ENCODE measurements at places on chromosomes 11 and 22.
A peak's percentile ranks its signal among the peaks of the same experiment; 100 is the strongest.

DNA sequence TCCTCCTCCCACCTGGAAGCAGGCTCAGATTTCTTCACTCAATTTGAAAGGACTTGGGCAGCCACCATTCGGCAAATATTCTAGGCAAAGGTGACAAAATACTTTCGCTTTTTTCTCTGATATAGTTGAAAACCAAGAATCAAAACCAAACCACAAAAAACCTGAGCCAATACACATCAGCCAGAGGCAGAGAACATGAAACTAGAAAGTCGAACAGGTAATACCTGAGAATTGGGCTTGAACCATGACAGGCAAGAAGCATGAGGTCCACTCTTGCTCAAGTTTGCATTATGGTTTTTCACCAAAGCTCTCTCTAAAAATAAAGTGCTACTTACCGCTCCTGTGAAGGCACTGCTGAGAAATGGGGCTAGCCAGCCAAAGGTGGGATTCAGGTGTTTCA, 26.2 kb upstream of the LDLRAD3 start:
- no peak for DNase-seq

DNA sequence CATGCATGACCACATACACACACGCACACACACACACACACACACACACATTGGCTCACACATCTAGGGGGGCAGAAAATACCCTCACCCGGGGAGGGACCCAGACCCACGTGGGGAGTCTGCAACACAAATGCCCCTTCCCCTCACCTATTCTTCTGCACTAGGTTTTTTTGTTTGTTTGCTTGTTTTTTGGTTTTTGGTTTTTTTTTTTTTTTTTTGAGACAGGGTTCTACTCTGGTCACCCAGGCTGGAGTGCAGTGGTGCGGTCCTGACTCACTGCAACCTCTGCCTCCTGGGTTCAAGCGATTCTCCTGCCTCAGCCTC, 28.4 kb downstream of the WEE1 start:
- no peak for DNase-seq

DNA sequence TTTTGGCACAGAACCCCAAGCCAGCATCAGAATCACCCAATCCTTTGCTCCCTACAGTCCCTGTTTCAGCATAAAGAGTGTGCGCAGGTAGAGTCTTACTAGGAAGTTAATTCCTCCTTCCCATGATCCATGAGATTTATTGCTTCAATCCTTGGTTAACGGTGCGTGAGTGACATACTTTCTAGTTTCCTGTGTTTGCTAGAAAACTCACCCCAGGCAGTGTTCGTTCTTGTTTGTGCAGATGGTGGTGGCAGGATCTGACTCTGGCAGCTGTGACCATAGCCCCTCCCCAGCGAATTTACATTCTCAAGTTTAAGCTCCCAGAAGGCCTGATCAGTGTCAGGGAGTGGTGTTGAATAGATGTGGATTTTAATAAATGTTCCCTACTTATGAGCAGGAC, 106.7 kb upstream of the CCT8L2 start:
- DNase-seq: no peak

- DNase-seq: peak; percentile 90
Observed at GRCh38 chr22:29907753-29908515, 25.0 kb downstream of the MTMR3 start.

DNA sequence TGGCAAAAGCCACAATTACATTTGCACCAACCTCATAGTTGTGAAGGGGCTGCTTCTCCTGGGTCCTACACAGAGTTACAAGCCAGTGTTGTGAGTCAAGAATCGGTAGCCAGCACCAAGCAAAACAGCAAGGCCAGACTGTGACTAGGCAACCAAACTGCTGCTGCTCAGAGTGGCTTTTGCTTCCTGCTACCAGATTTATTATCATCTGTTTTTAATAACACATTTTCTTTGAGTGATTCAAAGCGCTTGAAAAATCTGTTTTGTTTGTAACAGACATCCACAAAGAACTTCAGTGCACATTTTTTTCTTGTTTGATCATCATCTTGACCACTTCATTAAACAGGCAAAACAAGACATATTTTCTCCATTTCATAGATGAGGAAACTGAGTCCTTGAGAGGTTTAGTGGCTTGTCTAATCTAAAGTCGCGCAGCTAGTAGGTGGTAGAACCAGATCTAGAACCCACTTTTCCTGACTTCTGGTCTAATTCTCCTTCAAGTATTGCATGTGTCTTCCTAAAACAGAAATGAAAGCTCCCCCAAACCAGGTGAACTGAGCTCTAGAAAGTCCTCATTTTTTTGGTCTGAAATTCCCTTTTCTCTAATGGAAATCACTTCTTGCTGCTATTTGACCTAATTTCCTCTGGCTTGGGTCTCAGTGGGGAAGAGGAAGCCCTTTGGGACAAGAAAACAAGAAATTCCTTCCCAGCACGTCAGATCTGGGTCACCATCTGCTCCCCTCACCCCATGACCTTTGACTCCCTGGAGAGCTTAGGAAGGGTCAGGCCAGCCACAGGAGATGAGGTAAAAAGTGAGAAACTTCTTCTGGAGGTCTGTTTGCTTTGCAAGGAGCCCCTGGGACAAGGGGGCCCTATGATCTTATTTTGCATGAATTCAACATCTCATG, 39.9 kb downstream of the CWC15 start:
- DNase-seq: no peak

DNA sequence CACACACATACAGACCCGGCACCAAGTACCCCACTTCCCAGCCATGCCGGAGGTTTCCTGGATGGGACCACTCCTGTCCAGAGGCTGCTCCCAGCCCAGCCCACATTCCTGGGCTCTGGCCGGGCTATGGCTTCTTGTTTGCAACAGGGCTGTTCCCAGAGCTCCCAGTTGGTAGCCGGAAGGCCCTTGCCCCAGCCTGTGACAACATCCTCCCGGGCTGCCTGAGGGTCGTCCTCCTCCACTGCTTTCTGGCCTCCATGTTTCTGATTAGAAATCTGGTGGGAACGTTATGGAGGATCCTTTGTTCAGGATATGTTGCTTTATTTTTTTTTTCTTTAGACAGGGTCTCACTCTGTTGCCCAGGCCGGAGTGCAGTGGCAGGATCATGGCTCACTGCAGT, 952 bp upstream of the CYP2D6 start:
- peak; percentile 50 for DNase-seq

DNA sequence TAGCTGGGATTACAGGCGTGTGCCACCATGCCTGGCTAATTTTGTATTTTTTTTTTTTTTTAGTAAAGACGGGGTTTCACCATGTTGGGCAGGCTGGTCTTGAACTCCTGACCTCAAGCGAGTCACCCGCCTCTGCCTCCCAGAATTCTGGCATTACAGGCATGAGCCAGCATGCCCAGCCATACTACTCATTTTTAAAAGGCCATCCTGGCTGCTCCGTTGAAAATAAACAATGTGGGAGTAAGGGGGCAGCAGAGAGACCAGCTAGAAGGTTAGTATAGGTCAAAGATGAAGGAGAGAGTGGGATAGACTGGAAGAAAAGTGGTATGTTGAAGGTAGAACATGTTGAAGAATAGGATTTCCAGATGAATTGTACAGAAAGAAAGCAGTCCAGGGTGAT, 17.6 kb upstream of the LIN7C start:
- DNase-seq: no peak

DNA sequence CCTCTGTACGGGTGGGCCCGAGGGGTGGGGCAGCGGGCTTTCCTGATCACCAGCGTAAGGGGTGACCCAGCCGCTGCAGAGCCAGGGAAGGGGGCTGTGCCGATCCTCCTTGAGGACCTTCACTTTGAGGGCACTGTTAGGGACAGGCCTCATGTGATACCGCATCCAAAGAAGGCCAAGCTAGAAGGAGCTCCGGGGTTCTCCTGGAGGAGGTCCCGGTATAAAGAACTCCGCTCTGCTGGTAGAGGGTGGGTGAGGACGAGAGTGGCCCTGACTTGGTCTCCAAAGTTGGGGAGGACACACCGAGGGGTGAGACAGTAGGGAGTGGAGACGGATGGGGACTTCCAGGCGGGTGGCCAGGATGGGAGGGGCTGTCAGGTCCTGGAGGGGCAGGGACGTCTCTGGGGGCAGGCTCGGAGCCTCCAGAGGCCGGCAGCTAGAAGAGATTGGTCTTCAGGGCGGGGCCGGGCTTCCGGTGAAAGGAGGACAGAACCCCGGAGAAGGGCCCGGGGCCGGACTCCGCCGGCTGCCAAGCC, 4.6 kb downstream of the PHOX2A start:
- DNase-seq: no peak

DNA sequence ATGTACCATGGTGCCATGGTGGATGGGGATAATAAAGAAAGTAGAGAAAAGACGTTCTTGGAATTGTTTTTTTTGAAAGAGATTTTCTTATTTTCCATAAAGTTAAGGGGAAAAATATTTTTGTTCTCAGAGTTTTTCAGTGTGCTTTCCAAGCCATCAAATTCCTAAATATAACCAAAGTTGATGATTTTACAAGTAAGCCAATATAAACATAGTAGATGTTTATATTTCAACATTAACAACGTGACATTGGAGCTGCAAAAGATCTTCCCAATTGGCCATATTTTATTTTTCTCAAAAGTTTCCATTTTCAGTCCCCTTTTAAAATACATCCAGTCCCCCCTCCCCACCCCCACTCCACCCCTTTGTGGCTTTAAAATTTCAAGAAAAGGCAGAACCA, 80.9 kb upstream of the PICALM start:
- no peak for DNase-seq

- peak; percentile 67 for DNase-seq
Observed at GRCh38 chr11:64267207-64267945, 16.0 kb downstream of the PLCB3 start.

GRCh38 chr22:48824712-48825651, 1002.7 kb downstream of the BRD1 start:
- DNase-seq: peak; percentile 23

DNA sequence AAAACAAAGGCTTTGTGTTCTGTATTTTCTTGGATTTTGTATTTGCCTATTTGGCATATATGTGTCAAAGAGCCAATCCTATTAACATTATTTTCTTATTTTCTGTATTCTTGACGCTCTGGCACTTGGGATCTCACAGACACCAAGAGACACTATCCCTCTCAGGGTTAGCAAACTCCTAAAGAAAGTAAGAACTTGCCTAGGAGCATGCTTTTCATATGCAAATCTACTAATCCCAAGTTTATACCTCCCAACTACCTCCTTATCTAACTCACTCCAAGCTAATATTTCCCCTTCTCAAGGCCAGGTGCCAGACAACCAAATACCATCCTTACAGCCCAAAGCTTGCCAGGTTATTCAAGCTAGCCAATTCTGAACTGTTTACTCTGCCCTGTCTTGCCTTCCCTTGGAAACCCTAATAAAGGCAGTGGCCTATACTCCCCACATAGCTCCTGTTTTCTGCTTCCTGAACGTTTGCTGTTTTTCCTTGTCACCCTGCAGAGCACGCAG, 455.4 kb upstream of the ANO3 start:
- DNase-seq: no peak

DNA sequence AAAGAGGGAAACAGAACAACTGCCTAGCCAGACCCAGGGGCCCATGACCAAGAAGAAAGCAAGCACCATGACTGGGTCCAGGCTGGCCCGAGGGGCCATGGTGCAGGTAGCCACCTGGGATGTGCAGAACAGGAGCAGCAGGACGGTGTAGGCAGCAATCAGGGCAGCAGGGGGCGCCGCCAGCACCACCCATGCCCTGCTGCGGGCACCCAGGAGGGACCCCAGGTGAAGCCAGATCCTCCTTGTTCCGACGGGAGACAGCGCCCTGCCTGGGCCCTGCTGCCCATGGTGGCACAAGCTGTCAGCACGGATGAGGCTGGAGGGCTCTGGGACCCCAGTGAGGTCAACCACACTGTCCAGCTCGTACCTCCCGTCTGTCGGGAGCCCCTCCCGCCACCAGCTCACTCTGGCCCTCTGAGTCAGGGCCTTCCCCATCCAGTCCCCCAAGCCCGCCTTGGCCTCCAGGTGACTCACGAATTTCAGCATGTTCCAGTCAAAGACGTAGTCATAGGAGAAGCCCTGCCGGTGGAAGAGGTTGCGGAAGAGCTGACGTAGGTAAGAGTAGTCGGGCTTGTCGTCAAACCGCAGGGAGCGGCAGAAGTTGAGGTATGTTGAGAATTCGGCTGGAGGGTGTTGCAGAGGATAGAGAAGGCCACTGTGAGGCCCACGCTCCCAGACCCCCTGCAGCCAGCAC, 18.8 kb downstream of the CSNK1E start:
- peak; percentile 51 for DNase-seq

- DNase-seq: no peak
Observed at GRCh38 chr11:68806931-68807844, 34.5 kb downstream of the CPT1A start.

DNA sequence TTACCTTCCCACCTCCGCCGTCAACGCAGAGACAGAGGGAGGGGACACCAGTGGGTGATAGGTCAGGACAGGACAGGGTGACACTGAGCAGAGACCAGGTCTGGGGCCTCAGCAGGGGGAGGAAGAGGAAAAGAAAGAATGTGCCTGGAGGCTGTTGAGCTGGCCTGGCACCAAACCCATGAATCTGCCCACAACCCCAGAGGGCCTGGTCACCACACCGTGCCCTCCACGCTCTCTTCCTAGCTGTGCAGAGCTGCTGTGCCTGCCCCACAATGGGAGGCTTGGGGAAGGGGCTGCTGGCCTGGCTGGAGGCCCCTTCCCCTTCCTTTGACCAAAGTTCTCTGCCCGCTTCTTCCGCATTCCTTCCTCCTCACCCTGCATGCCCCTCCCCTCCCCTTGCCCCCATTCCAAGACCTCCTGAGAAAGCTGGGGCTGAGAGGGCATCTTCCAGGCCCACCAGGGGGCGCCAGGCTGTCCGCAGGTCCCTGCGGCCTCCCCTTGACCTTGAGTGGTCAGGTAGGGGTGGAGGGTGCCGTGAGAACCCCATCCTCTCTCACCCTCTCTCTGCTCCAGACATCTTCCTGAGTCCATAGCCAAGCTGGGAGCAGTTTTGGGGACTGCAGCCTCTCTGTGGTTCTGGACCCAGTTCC, 11.0 kb upstream of the CACNA1I start:
- no peak for DNase-seq

DNA sequence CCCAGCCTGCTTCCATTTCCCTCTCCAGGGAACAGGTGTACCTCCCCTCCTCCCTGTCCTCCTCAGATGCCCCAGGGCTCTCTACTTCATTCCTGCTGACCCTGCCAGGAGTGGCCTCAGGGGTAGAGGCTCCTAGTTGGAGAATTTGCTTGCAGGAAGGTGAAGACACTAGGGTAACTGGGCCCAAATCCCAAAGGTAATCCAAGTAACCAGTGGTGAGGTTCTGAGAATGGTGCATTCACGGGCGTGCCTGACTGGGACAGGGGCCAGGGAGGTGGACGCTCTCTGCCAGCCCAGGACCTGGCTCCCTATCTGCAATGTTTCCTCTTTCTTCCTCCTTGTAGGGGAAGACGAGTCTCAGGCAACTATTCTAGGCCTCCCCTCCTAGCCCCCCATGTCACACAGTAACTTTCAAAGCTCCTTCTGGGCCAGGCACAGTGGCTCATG, 2.9 kb downstream of the SLC35C1 start:
- DNase-seq: no peak

- no peak for DNase-seq
Observed at GRCh38 chr22:39938509-39939111, 21.6 kb upstream of the TMA7B start.

DNA sequence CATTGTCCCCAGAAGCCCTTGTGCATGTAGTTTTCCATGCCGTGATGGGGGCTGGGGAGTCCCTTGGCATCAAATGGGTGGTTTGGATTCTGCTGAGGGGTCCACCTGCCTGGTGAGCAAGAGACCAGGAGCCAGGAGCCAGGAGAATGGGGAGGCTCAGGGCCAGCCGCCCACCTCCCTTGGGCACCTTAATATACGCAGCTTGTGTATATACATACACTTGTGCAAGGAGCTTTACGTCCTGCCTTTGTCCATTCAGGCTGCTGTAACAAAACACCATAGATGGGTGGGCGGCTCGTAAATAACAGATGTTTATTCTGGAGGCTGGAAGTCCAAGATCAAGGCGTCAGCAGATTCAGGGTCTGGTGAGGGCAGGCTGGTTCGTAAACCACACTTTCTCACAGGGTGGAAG, 62.5 kb downstream of the SMIM38 start:
- peak; percentile 2 for DNase-seq

GRCh38 chr22:43288807-43289420, 54.3 kb downstream of the SCUBE1 start:
- DNase-seq: no peak

Data from Peyer's patch (tissue), 4 donors.